ENCODE measurements at places on chromosomes 7 and 10. TPM values are rescaled to one million over a fixed set of nuclear protein-coding genes. Genes with fewer than 3 reads are reported as not detected.

TSPAN33 gene
- not detected for total RNA-seq

FMC1 gene
- total RNA-seq: 8.4 TPM

TMEM26 gene
- total RNA-seq: 5.7 TPM

SPDYE1 gene
- not detected for total RNA-seq
